Activated T-helper 1 cell treated with anti-CD3 and anti-CD28 coated beads, Interleukin-2, amount 50 U/mL, for 16 hours (primary cell): ENCODE measurements at places on chromosomes 7 and 10.

GRCh38 chr10:43278216-43278615 lies 11.4 kb upstream of the RASGEF1A start:
- no peak for DNase-seq

GRCh38 chr10:18351421-18351820 lies 211.2 kb downstream of the CACNB2 start:
- no peak for DNase-seq

GRCh38 chr10:48765039-48765438 lies 80.4 kb downstream of the WDFY4 start:
- no peak for DNase-seq

DNA sequence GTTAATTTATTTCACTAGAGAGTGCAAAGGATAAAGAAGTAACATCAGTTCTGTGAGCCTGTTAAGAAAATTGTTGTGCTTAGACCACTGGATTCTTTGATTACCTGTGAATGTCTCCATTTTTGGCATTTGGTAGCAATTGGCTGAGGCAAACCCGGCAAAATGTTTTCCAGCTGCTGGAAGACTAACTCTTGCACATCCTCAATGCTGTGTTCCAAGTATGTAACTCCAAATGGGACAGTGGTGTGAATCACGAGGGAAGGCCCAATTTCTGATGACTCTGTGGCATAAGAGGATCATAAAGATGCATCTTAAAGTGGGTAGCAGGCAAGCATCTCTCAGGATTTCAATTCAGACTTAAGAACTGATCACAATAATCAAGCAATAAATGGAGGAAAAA lies 268.8 kb downstream of the RNLS start:
- no peak for DNase-seq

DNA sequence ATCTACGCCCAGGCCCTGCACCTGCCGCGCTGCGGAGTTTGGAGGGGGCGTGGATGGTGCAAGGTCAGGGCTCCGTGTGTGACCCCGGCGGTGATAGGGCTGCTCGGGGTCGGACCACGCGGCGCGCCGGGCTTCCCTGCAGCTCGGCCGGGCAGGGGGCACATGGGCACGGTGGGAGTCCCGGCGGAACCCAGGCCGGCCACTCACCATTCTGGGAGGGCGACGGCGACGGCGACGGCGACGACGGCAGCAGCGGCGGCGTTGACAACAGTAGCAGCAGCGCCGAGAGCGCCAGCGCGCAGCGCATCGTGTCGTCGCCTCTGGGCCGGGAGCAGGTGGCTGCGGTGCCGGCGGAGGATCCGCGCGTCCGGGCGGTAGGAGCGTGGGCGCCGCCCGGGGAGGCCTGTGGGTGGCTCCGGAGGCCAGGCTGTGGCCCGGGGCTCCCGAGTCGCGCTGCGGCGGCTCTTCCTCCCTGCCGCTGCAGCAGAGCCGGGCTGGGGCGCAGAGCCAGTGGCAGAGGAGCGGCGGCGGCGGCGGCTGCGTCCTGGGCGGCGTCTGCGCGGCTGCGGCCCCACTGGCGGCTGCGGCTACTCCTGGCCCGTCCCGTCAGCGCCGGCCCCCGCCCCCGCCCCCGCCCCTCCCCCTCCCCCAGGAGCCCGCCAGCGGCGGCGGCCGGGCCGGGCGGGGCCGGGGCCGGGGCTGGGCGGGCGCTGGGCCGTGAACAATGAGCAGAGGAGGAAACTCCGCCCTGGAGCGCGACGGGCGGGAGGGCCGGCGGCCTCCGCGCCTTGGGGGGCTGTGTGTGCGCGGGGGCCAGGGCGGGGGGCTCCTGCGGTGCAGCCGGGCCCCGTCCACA lies at the start of gene PODXL:
Gene PODXL (minus strand): TSS at position 576 of the 856 bp plus-strand sequence. CDS start 269 bp downstream, at position 307.
- DNase-seq: peak; percentile 20

DNA sequence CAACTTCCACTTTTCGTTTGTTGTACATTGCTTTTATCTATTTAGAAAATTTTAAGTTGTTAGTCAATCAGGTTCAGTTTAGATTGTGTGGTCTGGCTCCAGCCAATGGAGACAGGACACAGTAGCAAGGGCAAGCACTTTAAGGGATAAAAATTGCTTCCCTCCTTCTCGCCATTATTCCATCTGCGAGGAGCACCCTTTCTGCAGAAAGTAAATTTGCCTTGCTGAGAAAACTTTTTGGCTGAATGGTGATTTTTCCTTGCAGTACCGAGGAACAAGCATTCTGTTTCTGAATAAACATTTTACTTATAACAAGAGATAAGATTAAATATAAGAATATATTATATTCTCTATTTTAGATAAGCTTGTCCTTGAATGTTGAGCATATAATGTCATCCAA lies 34.5 kb downstream of the VIM start:
- no peak for DNase-seq
